ENCODE measurements at places on chromosomes 1 and 21. TPM values are rescaled to one million over a fixed set of nuclear protein-coding genes. Genes with fewer than 3 reads are reported as not detected.

FCRL4 gene
- polyA plus RNA-seq: not detected

CDC7 gene
- 3.4 TPM for polyA plus RNA-seq

SPRR3 gene
- 1.2 TPM for polyA plus RNA-seq

SH2D1B gene
- polyA plus RNA-seq: 0.90 TPM

CYYR1 gene
- 30.4 TPM for polyA plus RNA-seq

LCE2C gene
- not detected for polyA plus RNA-seq

TRIM63 gene
- polyA plus RNA-seq: 0.11 TPM

MARCKSL1 gene
- 49.5 TPM for polyA plus RNA-seq

TFF3 gene
- 4.1 TPM for polyA plus RNA-seq

AIRE gene
- not detected for polyA plus RNA-seq

AMY2B gene
- 46.1 TPM for polyA plus RNA-seq

LCE1F gene
- not detected for polyA plus RNA-seq

RBM11 gene
- 0.62 TPM for polyA plus RNA-seq

NFIA gene
- 18.2 TPM for polyA plus RNA-seq

SMIM1 gene
- polyA plus RNA-seq: 3.7 TPM

Data from adipose tissue (tissue), 3 donors.